ENCODE measurements at places on chromosomes 6 and 20.
A peak's percentile ranks its signal among the peaks of the same experiment; 100 is the strongest.

- DNase-seq: no peak
These were observed 71.8 kb upstream of the TMEM181 start for GRCh38 chr6:158488065-158488464.

DNA sequence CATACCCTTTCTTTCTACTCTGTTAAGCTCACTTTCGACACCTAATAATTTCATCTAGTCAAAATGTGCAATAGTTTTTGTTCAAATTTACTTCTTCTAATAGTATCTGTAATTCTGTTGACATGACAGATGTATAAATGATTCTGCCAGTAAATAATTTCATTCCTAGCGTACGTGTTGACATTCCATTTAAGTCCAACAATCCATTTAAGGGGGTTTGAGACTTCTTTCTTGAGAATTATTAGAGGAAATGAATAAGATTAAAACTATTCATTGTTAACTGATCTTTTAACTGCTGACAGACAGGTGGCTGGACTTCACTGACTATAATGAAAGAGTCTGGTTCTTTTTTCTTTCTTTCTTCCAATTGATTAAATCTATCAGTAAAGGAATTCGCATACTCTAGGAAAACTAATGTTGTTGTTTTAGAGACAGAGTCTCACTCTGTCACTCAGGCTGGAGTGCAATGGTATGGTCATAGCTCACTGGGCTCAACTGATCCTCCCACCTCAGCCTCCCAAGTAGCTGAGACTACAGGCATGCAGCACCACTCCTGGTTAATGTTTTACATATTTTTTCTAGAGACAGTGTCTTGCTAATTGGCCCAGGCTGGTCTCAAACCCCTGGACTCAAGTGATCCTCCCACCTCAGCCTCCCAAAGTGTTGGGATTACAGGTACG lies 55.9 kb downstream of the MAP3K5 start:
- no peak for DNase-seq

GRCh38 chr20:56841346-56841908 lies 212.3 kb downstream of the TFAP2C start:
- no peak for DNase-seq

- no peak for DNase-seq
These were observed 284.1 kb downstream of the CD109 start for GRCh38 chr6:73980096-73980495.

DNA sequence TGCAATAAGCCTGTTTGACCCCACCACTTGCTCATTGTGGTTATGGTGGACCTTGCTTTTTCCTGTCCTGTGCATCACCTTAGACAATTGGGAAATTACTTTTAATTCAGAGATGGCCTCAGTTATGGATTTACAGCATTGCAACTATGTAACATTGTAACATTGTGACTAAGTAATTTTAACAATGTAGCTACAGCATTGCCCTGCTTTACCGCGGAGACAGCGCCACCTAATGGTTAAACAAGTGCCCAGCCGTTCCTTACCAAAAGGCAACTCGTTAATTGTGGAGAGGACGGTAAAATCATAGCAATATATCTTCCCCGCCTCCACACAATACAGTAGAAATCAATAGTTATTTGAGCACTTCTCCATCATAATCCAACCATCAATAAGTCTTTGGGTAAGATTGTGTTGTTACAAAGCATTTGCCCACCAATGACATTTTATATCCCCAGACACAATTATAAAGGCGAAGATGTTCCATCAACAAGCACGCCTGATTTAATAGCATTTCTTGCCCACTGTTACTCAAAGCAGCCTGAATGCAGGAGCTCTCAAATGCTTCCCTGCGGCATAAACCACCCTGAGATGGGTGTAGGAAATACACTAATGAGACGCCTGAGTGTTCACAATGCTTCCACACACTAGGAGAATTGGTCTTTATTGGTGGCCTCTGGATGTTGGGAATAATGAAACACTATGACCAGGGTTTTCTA lies 93.7 kb downstream of the PROKR2 start:
- peak; percentile 69 for DNase-seq

DNA sequence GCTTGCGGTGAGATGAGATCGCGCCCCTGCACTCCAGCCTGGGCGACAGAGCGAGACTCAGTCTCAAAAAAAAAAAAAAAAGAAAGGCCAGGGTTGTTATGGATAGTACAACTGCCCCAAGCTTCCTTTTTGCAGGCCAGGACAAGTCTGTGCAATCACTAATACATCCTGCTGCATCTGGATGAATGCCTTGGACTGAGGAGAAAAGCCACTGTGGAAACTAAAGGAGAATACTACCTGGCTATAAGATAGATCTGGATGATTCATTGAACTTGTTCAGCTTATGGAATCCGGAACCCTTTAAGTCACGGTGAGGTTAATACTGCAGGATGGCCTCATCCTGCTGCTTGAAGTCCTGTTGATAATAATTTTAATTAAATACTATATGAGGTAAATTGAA lies 278.2 kb downstream of the TFAP2A start:
- DNase-seq: no peak

GRCh38 chr6:162344646-162345010 lies 382.9 kb downstream of the PRKN start:
- DNase-seq: no peak

GRCh38 chr6:47254906-47255305 lies 54.8 kb downstream of the TNFRSF21 start:
- DNase-seq: no peak

DNA sequence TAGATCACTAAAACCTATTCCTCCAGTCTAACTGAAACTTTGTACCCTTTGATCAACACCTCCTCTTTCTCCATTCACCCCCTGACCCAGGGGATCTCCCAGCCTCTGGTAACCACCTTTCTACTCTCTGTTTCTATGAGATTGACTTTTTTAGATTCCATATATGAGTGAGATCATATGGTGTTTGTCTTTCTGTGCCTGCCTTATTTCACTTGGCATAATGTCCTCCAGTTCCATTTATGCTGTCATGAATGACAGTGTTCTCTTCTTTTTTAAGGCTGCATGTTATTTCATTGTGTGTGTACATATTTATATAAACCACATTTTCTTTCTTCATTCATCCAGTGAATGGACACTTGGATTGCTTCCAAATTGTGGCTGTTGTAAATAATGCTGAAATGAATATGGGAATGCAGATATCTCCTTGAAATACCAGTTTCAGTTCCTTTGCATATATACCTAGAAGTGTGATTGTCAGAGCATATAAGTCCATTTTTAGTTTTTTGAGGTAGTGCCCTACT lies 57.7 kb downstream of the DHX35 start:
- DNase-seq: no peak

- DNase-seq: no peak
These were observed 575.9 kb upstream of the NOX3 start for GRCh38 chr6:156031516-156031915.

GRCh38 chr20:54622333-54623295 lies 147.2 kb downstream of the DOK5 start:
- no peak for DNase-seq

DNA sequence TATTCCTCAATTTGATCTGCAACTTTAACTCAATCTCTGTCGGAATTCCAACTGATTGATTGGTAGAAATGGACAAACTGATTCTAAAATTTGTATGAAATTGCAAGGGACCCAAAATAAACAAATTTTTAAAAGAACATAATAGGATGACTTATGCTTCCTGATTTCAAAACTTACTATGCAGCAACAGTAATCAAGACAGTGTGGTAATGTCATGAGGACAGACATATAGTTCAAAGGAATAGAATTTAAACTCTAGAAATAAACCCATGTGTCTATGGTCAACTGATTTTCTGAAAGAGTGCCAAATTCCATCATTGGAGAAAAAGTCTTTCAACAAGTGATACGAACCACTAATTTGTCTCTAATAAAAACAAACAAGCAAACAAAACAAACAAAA lies 1320.1 kb upstream of the GJE1 start:
- no peak for DNase-seq

GRCh38 chr20:48102076-48102787 lies 317.0 kb upstream of the SULF2 start:
- no peak for DNase-seq

DNA sequence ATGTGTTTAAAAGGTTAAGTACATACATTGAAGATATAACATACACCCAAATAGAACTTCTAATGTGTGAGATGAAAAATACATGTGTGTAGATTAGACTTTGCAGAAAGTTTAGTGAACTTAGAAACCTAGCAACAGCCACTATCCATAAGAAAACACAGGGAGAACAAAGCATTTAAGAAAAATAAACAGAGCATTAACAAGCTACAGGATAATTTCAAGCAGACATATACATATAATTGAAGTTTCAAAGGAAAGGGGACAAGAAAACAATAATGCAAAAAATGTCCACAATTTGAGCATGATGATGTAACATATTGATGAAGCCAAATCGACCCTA lies 18.2 kb upstream of the THBS2 start:
- no peak for DNase-seq

DNA sequence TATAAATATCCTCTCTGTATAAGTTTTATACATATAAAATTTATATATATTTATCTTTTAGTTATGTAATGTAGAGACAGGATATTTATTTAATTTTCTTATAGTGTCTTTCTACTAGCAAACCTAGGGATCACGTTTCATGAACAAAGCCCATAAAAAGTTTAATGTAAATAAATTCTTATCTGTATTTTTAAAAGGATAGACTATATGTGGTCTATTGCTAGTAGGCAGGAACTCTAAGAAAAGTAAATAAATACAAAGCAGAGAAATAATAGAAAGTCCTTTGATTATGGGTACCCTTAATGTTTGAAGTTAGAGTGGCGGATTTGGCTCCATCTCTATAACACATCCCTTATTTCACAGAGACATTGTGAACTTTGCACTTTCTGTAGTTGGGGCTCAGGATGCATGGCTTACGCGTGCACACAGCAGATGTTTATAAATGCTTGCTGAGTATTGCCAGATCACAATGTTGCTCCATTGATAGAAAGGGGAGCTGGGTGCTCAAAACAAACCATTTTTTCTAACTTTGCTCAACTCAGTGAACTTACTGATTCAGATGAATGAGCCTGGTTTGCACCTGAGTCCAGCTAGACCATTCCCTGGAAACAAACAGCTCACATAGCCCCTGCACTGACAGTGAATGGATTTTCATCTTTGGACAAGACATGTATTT lies 179.1 kb downstream of the SYNE1 start:
- DNase-seq: no peak

GRCh38 chr20:11452326-11452725 lies 465.4 kb upstream of the BTBD3 start:
- no peak for DNase-seq

GRCh38 chr20:46074006-46074405 lies 15.8 kb downstream of the NCOA5 start:
- DNase-seq: no peak

DNA sequence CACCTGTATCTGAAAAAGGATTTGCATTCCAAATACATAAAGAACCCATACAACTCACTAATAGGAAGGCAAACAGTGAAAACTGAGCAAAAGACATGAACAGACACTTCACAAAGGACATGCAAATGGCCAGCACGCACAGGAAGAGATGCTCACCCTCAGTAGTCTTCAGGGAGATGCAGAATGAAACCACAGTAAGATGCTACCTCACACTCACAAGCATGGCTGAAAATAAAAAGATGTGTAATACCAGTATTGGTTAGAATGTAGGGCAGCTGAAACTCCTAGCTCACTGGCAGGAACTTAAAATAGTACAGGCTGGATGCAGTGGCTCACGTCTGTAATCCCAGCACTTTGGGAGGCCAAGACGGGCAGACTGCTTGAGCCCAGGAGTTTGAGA lies 64.6 kb downstream of the SNX5 start:
- no peak for DNase-seq

- DNase-seq: no peak
These were observed 69.4 kb upstream of the KCNG1 start for GRCh38 chr20:51092338-51092737.

DNA sequence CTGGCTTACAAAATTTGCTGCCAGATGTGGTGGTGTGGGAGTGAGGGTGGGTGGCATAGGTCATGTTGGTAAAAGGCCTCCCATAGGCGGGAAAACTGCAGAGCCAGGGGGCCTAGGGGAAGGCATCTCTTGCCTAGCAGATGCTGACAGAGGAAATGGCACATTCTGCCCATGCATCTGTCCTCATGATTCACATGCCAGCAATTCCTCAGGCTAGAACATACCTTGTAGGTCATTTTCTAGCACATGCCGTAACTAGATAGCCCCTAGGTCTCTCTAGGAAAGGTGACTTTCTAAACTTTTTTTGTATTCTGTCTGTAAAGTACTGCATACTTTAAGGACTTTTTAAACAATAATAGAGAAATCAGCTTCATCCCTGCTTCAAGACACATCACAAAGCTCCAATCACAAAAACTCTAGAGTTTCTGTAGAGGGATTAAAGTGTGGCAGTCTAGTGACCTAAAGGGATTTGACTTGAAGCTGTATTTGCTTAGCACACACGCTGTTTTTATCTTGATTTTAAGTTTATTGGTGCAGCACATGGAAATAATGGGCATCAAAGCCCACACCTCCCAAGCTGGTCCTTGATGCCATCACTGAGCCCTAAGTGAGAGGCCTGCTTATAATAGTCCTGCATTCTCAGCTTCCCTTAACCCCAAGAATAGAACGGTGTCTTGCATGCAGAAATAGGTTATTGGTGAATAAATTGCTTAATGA lies 55.2 kb downstream of the ANKEF1 start:
- DNase-seq: no peak

DNA sequence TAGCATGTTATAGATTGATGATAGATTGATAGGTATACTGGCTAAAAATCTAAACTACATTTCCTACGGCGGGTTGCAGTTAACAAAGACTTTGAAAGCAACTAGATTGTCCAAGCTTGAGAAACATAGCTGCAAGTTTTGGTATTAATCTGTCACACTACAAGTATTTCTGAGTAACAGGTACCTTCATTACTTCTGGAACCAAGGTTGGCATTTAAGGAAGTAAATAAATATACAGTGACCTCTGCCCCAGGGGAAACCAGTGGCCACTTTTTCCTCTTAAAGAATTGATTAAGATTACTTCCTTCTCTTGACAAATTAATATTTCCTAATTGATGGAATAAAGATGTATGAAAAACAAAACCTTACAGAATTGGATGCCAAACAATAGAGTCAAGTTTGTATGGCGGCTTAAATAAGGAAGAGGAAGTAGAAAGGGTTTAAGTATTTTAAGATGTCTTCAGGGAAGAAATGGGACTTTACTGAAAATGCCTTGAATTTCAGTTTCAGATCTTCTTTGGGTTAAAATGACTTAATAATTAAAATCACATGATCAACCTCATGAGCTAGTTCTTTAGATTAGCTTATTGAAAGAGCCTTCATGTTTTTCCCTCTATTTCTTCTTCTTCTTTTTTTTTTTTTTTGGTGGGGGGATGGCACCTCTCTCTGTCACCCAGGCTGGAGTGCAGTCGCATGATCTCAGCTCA lies 132.8 kb downstream of the DOK5 start:
- no peak for DNase-seq

DNA sequence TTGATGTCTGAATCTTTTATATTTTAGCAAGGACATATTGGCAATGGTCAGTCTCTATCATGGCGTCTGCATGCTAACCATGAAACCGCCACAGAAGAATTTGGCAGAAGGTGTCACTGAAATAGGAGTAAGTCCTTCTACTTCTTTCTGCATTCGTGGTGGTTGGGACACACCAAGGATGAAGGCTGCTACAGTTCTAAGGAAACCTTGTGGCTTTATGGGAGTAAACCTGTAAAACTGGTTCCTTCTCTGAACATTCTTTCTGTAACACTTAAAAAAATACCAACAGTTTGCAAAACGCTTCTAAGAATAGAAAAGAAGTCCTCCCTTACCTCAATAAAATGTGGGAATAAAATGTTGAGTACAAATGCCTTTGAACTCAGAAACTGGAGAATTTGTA lies 195.3 kb downstream of the SLC24A3 start:
- no peak for DNase-seq

- no peak for DNase-seq
These were observed 17.7 kb downstream of the DSP start for GRCh38 chr6:7559196-7559595.
